ENCODE measurements at places on chromosomes 12 and 14.

DNA sequence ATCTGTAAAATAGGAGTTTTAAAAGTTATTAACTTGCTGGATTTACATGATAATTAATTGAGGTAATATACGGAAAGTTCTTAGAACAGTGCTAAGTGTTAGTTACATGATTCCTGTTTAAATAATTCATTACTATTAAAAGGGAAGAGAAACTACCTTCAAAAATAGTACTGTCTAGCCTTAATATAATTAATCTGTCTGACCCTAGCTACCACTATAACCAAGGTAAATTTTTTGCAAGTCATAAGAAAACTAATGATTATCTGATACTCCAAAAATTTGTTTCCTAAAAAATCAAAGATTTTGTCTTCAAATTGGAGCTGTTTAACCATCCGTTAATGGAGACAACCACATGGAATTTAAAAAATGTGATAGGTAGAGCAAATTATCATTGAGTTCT, 294.3 kb upstream of the FBXO33 start:
- no peak for DNase-seq

DNA sequence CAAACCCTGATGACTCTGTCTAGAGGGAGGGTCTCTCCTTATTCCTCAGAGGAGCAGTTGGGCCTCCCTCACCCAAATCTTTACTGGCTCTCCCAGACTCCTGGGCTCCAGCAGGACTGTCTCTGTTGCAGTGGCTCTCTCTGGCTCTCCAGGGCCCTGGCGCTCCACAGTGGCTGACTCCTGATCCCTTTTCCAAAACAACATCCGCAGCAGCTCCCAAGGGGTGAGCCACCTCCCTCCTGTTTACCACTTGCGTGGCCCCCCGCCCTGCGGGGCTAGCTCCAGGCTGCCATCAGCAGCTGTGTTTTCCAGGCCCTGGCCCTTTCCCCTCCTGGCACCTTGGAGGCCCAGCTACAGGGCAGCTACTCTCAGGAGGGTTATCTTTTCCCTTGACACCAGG, 123.5 kb downstream of the CALM1 start:
- DNase-seq: no peak

- peak; percentile 74 for DNase-seq
These were observed 11.4 kb downstream of the TMEM121 start for GRCh38 chr14:105537580-105538474.

DNA sequence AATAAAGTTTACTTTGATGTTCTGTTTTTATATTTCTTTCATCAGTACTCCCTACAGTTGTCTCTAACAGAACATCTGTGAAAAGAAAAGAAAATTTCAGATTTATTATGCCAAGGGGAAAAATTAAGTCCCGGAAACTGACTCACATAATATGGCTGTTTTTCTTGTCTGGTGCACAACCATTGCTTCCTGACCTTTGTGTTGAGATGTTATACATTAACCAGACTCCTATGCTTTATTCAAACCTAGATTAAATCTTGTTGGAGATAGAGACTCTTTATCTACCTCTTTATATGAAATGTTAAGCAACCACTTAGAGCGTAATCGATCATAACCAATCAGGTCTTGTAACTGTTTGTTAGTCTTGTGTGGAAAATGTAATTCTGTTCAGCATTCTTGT, 37.6 kb upstream of the BICD1 start:
- no peak for DNase-seq

DNA sequence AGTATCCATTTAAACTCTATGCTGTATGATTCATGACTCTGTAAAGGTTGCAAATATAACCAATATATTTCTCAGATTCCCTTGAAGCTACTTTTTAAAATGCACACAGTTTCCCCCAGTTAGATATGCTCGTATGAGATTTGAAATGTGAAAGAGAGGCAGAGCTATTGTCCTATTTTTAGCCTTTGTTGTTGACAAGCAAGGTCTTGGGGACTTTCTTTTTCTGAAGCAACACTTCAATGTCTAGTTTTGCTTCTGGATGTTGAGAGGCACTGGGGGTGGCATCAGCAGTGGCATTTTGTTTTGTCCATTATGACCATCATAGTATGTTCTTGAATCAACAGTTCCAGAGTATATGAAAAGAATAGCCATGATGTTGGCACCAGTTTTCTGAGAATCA, 63.4 kb downstream of the ASCL1 start:
- DNase-seq: no peak

DNA sequence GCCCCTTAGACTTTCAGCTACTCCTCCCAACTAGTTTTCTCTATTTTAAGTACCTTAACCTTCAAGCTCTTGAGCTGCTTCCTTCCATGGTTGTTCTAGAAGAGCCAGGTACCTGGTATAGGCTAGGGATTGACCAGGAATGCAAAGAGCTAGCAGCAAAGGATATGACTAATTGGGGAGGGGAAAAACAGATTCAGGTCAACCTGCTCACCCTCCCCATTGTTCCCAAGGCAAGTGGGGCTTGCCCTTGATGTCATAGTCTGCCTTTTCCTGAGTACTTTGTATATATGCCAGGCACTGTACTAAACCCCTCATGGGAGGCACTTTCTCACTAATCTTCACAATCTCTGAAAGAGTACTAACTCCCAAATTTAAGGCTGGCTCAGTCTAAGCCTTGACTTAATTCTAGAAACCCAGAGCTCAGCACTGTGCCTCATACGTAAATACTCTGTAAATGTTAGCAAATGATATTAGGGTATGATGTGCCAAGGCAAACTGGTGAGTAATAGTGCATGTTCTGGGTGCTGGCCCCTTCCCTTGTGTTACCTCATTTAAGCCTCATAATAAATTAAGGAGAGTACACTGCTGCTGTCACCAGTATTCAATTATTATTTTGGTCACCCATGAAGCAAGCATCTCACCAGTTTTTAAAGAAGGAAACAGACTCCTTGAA, 42.2 kb downstream of the SUDS3 start:
- DNase-seq: no peak

DNA sequence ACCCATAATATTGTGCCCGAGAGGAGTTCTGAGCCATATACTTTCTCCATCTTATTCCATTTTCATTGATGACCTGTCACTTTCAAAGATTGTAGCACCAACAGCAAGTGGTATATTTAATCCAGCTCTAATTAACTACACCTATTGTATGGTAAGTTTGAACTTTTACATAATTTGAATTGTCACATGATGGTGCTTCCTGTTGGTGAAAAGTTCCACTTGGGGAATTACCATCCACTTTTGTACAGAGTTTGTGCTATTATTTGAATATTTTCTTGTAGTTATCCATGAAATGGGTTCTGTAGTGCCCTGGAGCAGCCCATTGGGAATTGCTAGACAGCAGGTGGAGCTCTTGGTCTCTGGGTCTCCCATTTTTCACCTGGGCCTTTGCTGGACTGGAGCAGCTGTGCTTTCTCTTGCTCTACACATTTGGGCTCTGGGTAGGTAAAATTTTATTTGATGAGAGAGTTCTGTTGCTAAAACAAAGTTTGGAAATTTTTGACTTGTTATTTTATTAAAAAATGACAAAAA, 3.0 kb downstream of the SMCO3 start:
- no peak for DNase-seq

DNA sequence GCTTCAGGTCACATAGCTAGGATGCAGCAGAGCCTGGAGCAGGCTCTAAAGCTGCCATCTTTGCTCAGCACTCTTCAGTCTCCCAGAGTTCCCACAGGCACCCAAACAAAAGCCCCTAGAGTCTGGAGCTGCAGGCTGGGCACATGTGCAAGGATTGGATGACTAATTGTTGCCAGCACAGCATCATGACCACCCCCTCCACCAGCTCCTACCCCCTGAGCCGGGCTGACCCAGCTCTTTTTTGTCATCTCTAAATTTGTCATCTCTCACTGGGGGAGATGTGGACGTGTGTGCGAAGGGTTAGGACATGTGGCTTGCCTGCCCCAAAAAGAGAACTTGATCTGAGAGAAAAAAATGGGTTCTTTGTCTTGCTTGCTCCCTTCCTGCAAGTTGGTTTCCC, 4.3 kb upstream of the MMP19 start:
- DNase-seq: no peak

- no peak for DNase-seq
These were observed 543.1 kb downstream of the LRFN5 start for GRCh38 chr14:42149609-42150261.

DNA sequence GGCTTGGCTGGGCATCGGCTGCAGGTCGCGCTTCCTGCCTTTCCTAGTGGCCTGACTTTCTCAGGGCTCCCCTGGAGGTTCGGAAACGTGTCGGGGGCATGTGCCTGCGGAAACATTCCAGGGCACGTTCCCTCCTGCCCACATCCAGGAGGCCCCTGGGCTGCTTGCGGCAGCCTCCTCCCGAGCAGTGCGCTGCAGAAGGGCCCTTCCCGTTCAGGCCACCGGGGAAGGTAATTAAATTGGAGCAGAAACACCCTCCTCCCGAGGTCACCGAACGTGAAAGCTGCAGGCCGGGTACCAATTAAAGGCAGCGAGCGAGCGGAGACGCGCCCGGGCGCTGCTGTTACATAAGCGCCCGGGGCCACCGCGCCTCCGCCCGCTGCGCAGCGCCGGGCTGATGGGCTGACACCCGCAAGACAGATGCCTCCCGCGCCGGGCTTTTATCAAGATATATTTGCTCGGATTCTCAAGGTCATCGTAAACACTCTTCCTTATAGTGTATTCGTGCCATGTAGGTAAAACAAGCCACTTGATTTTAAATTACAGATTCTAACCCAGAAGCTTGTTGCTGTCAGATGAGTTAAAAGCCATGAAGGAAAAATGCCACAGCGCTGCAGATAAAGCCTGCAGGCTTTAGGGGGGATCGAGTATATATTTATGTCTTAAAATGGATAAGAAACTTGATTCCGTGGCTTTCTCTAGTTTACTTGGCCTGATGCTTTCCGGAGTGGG, 31.4 kb downstream of the SSPN start:
- no peak for DNase-seq

GRCh38 chr14:64005822-64006221, 153.0 kb downstream of the SYNE2 start:
- no peak for DNase-seq

DNA sequence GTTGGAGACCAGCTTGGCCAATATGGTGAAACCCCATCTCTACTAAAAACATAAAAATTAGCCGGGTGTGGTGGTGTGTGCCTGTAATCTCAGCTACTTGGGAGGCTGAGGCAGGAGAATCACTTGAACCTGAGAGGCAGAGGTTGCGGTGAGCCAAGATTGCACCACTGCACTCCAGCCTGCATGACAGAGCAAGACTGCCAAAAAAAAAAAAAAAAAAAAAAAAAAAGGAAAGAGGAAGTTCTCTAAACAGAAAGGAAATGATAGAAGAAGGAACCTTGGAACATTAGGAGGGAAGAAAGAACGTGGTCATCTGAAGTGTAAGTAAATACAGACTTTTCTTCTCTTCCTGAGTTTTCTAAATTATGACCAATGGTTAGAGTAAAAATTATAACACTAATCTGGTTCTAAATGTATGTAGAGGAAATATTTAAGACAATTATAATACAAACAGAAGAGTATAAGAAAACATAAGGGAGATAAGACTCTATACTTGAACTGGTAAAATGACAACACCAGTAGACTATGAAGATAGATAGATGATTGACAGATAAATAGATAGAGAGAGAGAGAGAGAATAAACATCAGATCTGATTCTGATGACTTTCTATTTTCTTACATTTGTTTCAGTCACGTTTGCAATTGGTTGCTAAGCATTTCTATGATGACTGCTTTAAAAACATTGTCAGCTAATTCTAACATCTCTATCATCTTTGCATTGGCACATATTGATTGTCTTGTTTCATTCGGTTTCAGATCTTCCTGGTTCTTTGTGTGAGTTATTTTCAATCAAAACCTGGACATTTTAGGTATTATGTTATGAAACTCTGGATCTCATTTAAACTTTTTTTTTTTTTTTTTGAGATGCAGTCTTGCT, 12.9 kb upstream of the CORO1C start:
- DNase-seq: no peak

DNA sequence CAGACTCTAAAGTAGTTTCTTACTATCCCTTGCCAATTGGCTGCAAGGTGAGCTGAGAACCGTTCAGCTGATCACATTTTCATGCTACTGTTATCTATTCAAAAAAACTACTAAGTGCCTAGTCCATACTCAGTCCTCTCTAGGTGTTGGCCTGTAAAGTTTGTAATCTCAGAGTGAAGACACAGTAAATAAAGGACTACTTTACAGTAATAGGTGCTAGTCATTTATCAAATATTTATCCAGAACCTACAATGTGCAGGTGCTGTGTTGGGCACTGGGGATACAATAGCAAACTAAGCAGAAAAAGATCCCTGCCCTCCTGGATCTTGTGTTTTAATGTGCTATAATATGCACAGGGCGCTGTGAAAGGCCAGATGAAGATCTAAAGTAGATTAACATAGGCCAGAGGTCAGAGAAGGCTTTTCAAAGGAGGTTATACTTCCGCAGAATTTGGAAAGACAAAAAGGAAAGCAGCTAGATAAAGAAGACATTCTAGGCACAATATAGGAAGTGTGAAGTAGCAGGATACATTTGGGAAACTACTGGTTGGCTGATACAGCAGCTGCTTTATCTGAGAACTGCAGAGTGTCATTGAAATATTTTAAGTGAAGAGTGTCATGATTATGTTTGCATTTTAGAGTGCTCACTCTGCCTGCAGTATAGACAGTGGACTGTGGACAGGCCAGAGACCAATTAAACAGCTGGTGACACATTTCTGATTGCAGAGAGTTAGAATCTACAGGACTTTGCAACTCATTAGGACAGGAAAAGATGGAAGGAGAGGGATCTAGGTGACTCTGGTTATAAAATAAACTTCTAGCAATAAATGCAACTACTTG, 8.0 kb upstream of the ACTR10 start:
- DNase-seq: no peak

GRCh38 chr12:13000925-13001774, 1.1 kb upstream of the HEBP1 start:
- peak; percentile 17 for DNase-seq

DNA sequence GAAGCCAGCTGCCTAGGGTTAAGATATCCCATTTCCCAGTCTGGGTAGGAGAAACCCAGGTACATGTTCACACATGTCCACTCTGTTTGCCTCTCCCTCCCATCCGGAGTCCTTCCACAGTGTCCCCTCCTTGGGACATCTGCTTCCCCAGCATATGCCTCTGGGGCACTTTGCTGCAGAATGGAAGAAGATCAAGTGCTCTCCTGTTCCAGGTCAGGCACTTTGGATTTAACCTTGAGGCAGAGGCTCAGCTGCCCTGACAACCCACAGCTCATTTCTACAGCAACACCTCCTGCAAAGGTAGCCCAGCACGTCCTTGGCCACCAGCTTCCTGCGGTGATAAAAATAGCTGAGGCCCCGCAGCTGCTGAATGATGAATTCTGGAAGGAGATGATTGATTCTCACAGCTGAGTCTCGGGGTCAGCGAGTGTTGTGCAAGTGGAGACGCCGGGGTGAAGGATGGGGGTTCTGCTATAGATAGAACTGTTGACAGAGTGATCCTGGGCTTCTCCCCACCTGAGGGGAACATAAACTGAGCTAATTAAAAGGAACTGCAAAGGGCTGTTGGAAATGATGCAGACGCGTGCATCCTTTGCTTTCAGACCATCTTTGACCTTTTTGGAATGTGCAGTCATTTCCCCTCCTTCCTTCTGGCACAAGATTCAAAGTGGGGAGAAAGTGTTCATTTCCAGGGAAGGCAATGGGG, 145.0 kb downstream of the SLC38A6 start:
- DNase-seq: no peak

DNA sequence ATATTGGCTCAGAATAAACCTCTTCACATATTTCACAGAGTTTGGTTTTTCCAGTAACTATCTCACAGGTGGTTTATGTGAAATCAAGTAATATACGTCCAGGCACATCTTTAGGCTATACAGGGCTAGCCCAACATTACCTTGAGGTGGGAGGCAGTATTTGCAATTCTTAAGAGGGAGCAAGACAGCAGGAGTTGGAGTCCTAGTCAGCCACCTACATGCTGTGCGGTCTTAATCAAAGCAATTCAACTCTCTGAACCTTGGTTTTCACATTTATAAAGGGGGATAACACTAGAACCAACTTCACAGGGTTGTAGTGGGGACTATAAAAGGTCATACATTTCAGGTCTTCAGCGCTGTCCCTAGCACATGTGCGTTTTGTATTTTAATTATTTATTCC, 73.5 kb upstream of the FICD start:
- no peak for DNase-seq

All from activated T-cell treated with anti-CD3 and anti-CD28 coated beads for 1 hour (primary cell).